ENCODE measurements at places on chromosomes 13 and 19.
A peak's percentile ranks its signal among the peaks of the same experiment; 100 is the strongest.

DNA sequence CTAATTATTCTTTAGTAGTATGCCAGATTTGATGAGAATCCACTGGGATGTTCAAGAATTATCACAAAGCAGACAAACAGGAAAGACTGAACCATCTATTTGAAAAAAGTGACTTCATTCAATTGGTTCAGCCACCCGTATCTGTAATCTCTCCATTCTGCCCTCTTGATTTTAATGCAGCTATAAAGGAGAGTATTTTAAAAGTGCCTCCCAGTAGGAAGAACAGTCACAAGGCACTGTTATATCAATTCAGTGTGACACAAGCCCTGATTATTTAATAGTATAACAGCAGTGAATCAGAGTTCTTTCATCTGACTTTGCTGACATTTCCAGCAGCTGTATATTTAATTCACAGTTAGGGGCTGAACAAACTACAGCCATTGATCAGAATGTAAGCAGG lies 77.3 kb upstream of the SLAIN1 start:
- DNase-seq, result no peak

DNA sequence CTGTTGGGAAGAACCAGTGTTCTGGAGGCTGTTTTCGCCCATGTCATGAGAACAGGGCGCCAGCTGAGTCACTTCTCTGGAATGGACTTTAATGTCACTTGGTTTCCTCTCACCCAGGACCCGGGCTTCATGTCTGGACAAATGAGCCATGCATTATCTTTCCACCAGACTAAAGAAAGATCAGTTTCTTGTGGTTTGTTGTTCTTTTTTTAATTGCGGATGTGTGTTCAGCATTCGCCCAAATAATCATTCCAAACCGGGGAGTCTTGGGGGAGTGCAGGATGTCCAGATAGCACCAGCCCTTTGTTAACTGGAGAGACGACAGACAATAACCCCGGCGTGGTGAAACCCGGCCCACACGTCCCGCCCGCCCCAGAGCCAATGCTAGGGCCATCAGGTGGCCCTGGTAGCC lies 102.5 kb downstream of the COL4A2 start:
- DNase-seq, result no peak

DNA sequence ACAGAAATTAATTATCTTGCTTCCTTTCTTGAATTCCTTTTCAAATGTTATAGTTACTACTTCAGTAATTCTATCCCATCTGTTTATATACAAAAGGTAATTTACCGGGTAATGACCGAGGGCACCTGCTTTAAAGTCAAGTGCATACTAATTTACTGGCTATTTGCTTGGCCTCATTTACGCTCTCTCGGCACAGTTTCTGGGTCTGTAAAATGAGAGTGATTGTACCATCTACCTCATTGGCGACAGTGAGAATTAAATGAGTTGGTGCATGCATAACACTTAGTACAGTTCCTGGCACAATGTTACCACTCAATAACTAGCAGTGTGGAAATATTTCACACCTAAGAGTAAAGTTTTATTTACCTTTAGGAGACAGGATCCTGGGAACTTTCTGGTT lies 111.6 kb downstream of the GGACT start:
- no peak for DNase-seq

DNA sequence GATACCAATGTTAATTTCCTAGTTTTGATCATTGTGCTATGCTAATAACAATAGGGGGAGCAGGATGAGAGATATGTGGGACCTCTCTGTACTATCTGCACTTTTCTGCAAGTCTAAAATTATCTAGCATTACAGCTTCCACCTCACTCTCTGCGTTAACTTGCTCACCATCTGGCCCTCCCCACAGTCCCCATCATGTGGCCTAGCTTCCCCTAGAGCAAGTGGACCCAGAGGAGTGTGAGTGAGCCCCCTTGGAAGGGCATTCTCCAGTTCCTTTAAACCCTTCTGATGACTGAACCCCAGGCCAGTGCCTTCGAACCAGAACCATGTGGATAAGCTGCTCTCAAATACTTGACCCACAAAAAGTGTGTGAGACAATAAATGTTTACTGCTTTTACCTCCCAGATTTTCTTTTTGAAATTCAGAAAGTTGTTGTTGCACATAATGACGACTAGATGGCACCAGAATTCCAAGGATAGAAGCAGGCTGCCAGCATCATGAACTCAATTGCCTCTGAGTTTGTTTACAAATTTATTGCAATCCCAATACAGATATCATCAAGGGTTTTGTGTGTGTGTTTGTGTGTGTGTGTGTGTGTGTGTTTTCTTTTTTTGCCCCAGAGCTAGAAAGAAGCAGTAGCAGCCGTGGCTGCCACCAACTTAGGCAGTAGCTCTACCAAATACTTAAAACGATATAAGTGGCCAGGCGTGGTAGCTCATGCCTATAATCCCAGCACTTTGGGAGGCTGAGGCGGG lies 49.0 kb upstream of the ZNF780A start:
- DNase-seq, result no peak

DNA sequence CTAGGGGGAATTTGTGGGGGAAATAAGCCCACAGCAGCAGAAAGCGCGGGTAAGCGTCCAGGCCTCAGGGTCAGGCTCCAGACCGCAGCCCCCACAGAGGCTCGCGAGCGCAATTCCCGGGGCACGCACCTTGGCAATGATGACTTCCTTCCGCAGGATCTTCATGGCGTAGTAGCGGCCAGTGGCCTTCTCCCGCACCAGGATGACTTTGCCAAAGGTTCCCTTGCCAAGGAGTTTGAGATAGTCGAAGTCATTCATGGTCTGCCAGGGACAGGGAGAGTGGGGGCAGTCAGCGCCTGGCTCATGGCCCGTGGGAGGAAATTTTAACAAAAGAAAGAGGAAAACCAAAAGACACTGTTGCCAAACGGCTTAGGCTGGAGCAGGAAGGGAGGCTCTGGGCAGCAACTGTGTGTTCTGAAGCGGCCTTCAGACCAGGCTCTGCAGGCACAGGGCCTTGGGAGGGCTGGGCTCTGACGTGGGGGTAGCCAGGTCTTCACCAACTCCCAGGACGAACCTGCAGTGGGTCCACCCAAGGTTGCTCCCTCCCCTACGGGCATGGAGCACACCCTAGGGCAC lies 15.4 kb upstream of the CCNP start:
- no peak for DNase-seq

- no peak for DNase-seq
Measured at GRCh38 chr13:37357548-37357947, 241.0 kb downstream of the POSTN start.

GRCh38 chr13:75679459-75679858 lies 43.3 kb downstream of the LMO7 start:
- DNase-seq, result no peak

GRCh38 chr13:30020726-30021312 lies 170.4 kb upstream of the UBL3 start:
- no peak for DNase-seq

GRCh38 chr13:23377983-23378632 lies 55.4 kb downstream of the SACS start:
- peak; percentile 45 for DNase-seq

GRCh38 chr13:20580257-20580656 lies 13.3 kb downstream of the IFT88 start:
- no peak for DNase-seq

DNA sequence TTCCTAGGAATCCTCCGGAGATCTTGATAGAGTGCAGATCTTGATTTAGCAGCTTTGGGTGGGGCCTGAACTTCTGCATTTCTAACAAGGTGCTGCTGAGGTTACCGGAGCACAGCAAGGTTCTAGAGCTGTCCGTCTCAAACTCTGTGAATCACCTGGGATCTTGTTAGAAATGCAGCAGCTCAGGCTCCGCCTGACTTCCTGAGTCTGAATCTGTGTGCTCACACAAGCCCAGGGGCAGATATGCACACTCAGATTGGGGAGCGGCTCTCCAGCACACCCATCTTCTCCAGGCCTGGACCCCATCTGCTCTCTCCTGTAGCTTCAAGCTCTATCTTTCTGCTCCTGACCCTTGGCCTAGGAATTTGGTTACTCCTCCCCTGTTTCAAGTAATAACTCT lies 3.5 kb upstream of the TEX26 start:
- no peak for DNase-seq

DNA sequence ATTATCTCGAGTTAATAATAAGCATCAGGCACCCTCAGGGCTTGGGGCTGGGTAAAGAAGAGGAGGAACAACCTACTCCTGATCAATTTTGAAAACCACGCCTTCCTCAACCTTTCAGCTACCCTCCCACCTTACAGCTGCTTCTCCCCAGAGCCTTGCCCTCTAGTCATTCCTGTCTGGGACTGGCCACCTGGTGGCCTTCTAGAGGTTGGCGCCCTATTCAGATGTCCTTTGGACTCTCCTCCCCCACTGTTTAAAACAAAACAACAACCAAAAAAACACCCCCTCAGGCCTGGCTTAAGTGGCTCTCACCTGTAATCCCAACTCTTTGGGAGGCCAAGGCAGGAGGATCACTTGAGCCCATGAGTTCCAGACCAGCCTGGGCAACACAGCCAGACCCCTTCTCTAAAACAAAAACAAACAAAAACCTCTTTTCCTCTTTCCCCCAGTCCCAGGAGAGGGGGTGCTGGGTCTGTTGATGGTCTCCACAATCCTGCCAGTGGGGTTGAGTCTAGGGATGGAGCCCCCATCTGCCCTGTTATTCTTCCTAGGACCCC lies 62.3 kb downstream of the CCDC70 start:
- no peak for DNase-seq

GRCh38 chr19:53102206-53102755 lies 941 bp downstream of the ZNF160 start:
- DNase-seq, result no peak

GRCh38 chr19:17967257-17968051 lies 547 bp downstream of the KCNN1 start:
- DNase-seq, result no peak

GRCh38 chr13:49219647-49220035 lies 497 bp upstream of the MLNR start:
- DNase-seq, result no peak

DNA sequence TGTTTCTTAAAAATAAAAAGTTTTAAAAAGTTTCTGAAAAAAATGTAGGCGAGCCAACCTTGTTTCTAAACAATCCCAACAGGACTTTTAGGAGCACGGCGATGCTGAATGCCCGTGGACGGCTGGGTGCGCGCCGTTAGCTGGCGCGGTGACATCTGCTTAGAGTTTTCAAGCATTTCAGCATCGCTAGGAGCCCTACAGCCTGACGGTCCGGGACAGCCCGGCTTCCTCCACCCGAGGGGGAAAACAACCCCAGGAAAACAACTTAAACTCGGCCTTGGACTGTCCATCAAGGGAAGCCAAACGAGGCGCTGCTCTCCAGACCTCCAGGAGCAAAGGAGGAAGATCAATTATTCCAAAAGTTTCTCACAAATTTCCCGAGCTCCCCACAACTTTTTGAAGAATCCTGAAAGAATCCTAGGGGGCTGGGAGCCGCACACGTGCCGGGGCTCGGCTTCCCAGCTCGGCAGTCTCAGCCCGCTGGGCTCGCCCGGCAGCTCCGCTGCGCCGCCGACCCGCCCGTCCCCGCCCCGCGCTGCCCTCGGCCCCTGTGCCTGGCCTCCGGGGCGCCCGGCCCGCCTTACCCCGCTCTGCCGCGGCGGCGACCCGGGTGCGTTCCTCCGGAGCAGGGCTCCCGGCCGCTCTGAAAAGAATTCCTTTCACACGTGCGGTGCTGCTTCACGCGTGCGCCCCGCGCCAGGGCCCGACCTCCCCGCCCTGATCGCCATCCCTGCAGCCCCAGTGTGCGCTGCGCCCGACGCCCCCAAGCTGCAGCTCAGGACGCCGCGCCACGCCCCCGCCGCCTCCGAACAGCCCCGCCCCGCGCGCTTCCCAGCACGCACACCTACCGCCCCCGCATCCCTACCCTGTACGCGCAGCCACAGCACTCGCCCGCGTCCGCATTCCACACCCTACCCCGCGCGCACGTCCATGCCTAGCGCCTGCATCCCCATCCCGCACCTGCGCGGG lies at the start of gene GJA3:
Gene GJA3, minus strand, starts transcription at position 747 of the 969 bp plus-strand sequence. CDS start 17,764 bp downstream, outside the sequence.
- DNase-seq, result no peak

DNA sequence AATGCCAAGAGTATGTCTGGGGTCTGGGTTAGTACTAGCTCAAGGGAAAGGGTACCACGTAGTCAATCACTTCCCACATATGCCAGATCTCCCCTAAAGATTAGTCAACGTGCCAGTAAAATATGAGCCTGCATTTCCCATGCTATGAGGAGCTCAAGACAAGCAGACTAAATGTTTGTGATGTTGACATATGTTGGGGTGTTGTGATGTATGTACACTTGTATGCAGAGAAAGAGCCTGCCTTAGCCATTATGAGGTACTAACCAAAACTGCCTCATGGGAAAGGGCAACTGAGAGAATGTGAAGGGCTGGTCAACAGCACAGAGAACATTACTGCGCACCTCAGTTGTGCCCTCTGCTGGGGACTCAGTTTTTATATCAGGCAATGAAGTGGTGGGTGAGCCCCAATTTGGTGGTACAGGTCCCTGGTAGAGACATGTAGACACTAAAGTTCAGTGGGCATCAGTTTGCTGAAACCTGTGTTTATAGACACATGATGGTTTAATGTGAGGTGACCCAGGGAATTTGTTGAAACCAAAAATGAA lies 287.0 kb downstream of the DCT start:
- no peak for DNase-seq

DNA sequence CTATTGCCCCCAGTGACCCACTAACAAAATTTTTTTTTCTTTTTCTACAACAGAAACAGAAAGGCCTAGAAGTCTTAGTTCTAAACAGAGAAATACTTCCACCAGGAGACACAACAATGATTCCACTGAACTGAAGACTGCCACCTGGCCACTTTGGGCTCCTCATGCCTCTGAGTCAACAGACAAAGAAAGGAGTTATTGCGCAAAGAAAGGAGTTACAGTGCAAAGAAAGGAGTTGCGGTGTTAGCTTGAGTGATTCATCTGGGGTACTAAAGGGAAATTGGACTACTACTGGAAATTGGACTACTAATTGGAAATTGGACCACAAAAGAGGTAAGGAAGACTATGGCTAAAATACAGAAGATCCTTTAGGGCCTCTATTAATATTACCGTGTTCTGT lies 116.6 kb downstream of the PCDH17 start:
- no peak for DNase-seq

DNA sequence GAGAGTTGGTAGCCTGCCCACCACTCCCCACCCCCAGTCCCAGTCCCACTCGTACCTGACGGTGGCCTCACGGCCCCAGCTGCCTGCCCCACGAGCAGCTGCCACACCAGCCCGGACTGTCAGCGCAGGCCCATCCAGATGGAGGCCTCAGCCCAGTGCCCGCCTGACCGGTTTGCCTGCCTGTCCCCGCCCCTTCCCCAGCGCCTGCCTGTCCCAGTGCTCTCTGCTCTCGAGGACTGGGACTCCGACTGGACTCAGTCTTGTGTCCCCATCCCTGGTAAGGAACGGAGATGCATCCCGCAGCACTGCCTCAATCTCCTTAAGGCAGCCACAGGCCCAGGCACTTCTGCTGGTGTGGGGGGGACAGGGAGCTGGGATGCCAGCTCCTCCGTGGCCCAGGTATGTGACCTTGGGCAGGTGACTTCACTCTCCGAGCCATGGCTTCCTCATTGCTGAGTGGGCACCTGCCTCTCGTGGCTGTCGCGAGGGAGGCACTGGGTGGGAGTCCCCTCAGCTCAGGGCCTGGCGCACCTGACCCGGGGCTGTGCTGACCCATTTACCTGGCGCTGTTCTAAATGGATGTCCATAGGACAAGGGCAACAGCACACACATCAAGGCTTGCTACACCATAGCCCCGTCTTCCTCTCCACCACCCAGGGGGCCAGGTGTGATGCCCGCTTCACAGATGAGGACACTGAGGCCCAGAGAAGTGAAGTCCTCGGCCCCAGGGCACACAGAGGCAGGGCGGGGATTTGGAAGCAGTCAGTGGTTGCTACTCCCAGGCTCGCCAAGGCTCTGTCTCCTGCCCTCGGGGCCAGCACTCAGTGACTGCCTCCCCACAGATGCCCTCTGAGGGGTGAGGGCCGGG lies at the start of gene NKPD1:
Gene NKPD1, minus strand, starts transcription at position 113 of the 868 bp plus-strand sequence. CDS start 832 bp downstream, outside the sequence.
- no peak for DNase-seq

GRCh38 chr19:35425682-35426081 lies 22.4 kb upstream of the FFAR2 start:
- no peak for DNase-seq

GRCh38 chr13:80955501-80955900 lies 614.6 kb upstream of the SPRY2 start:
- no peak for DNase-seq
